ENCODE measurements at places on chromosomes 12 and 14. TPM values are rescaled to one million over a fixed set of nuclear protein-coding genes. Genes with fewer than 3 reads are reported as not detected.

COX8C gene
- not detected for total RNA-seq

DNA sequence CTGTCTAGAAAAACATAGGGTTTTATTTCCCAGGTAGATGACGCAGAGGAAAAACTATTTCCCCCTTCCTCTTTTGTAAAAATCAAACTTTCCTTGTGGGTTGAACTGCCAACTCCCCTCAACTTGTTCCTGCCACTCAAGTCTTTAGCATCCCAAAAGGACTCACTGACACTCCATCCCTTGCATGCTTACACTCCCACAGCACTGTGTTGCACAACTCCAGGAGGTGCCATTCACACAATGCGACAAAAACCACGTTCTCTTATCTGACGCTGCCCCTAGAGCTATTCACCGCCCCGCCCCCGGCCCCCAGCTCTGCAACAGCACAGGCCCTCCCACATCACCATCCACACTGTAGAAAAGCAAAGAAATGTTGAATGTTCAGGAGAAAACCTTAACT is 16.9 kb upstream of the STON2 start:
- no peak for DNase-seq

GRCh38 chr14:103192246-103192840 is 69.1 kb downstream of the TNFAIP2 start:
- DNase-seq = no peak

DNA sequence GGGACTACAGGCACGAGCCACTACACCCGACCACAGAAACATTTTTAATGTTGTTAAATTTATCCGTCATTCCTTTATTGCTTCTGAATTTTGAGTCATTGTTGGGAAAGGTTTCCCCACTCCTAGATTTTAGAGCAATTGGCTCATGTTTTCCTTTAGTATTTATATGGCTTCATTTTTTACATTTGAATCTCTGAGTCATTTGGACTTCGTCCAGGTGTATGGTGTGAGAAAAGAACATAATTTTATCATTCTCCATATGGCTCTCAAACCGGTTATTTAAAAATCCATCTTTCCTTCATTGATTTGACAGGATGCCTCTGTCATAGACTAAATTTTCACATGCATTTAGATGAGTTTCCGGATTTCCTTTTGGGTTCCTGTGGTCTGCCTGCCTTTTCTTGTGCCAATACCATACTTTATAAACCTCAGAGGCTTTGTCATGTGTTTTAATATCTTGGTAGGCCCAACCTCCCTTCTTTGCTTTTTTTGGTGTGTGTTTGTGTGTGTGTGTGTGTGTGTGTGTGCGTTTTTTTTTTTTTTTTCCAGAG is 30.9 kb downstream of the LRTM2 start:
- peak; percentile 47 for DNase-seq

DNA sequence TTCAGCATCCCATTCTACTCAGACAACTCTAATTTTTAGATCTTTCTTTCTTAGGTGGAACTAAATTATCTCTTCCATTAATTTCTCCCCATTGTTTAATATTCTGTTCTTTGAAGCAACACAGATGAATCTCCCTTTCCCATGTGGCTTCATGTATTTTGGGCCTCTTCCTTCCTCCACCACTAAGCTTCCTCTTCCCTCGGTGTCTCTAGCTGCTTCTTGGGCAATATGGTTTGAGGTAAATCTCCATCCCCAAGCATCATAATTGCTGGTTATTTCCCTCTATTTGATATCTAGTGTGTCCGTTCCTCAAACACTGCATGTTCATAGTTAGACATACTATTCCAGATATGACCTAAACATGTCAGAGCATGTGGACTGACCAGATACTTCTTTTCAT is 119.2 kb downstream of the PELI2 start:
- DNase-seq = no peak

LTB4R2 gene
- 0.33 TPM for total RNA-seq

DNA sequence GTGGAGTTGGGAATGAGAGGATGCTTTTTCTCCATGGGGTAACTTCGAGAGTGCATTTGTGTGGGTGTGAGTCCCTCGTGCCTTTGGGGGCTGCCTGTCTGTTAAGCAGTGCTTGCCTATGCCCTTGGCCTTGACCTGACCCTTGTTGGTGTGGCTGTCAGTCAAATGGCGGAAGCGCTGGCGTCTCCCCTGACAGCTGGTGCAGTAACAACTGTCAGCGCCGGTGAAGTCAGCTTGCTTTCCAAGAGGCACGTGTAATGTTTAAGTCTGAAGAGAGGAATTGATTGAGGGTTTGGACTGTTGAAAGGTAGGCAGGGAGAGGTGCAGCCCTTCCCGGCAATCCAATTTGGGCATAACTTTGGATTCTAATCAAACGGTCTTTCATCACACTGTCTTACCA is 211.3 kb downstream of the AACS start:
- DNase-seq = no peak

KRT78 gene
- total RNA-seq = not detected

DNA sequence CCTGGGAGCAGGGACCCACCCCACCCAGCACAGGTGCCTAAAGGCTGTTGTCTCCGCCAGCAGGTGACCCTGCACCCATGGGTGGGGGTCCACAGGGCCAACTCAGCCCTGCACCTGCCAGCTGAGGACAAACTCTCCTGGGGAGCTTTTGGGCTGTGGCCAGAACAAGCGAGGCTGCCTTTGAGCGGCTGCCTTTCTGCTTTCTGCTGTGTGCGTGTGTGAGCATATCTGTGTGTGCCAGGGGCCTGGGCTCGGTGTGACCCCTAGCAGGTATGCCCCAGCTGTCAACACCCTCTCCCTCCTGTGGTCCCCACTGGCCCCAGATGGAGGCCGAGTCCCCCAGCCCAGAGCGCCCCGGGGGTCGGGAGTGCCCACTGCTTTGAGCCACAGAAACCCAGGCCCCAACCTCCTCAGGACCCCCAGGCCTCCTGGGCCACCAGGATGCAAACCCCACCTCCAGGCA is 25.9 kb upstream of the GPR132 start:
- no peak for DNase-seq

GRCh38 chr14:99887407-99887806 is 94.2 kb downstream of the EML1 start:
- no peak for DNase-seq

GRCh38 chr12:12294215-12295005 is 27.6 kb upstream of the LRP6 start:
- DNase-seq = no peak

- DNase-seq = no peak
Measured at GRCh38 chr14:22448905-22449599, 140.0 kb downstream of the DAD1 start.

DNA sequence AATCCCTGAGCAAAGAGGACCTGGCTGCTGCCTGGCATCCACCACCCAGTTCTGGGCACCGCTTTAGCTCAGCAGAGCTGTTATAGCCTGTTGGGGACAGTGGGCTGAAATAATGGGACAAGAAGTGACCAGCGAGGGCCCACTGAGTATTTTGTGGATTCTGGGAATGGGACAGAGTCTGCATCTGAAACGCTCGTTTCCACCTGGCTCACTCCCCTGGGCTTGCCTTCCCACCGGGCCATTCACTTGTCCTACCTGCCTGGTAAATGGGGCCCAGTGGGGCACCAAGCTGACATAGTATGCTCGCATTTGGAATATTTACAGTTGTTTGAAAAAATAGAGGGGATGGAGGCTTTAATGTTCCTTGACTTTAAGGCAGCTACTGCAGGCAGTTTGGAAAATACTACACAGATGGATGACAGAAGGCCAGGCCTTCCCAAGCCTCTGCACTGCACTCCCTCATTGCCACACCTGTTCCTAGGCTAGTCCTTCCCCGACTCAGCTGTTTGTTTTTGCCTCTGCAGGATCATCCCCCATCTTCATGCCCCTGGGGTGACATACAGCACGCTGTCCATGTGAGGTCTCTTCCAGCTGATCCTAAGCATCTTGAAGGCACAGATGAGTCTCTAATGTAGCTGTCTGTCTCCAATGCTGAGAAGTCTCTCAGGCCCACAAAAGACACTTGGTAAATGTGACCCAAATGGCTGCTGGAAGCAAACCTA is 61.3 kb upstream of the DICER1 start:
- DNase-seq = no peak

CAPZA3 gene
- not detected for total RNA-seq

GRCh38 chr12:51281202-51281924 is 11.1 kb upstream of the SMAGP start:
- DNase-seq = no peak

CLEC6A gene
- total RNA-seq = not detected

GRCh38 chr12:66036317-66036716 is 94.2 kb downstream of the LLPH start:
- peak; percentile 66 for DNase-seq

- peak; percentile 97 for DNase-seq
Measured at GRCh38 chr12:122399592-122400373, 22.7 kb downstream of the CLIP1 start.

GRCh38 chr14:62778852-62779251 is 266.4 kb downstream of the KCNH5 start:
- DNase-seq = peak; percentile 13

DNA sequence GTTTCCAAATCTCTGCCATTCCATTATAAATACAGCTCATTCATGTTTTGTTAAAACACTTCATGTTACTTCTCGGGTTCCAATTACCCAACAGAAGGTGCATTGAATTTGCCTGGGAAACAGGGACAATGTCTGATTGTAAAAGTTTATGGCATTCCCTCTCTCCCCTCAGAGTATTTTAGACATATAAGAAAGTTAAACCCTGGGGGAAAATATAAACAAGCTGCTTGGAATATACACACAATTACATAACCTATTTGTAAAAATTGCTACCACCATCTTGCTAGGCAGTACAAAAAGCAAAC is 60.0 kb downstream of the BTG1 start:
- DNase-seq = no peak

DNA sequence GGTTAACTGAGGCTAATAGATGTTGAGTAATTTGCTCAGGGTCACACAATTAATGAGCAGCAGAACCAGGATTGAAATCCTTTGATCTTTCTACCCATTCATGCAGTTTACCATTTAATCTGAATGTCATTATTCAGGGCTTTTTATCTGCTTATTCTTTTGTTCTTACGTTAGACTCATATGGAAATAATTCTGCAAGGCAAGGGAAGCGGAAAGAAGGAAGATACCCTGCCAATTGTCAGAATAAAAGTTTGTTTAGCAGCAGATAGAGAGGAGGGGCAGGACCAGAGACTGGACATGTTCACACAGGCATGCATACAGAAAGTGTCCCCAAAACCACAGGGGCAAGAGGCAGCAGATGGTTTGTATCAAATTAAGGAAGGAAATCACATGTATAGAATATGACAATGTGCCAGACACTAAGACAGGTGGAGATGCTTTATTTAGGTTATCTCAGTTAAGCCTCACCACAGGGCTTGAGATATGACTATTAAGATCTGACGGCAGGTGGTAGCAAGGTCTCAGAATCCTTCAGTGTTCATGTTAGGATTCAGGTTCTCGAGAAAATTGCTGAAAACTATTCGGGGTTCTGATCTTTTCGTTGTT is 29.8 kb downstream of the BRMS1L start:
- DNase-seq = no peak

GRCh38 chr14:88998027-88998426 is 173.6 kb downstream of the TTC8 start:
- no peak for DNase-seq

SSPN gene
- total RNA-seq = 1.0 TPM

DNA sequence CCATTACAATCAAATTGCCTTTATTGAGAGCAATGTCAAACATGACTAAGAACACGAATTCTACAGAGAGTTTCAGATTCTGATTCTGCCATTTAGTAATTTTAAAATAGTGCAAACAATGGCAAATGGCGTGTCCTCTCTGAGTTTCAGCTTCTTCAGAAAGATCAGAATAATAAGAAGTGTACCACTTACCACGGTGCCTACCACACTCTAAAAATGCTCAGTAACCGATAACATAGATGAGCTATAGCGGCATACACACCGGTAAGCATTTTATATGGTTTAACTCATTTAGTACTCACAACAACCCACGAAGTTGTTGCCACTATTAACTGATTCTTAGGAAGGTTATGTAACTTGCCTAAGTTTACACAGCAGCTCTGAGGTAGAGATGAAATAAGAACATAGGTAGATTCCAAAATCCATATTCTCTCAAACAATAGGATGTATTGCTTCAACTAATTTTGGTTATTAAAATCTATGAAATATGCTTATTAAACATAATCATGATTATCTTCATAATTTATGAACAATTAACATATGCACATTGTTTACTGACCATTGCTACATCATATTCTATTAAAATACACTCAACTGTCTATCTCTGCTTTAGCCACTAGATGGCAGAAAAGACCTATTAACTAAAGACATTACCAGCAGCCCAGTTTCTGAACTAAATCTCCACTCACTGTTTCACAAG is 38.3 kb downstream of the SLC6A15 start:
- peak; percentile 56 for DNase-seq

DNA sequence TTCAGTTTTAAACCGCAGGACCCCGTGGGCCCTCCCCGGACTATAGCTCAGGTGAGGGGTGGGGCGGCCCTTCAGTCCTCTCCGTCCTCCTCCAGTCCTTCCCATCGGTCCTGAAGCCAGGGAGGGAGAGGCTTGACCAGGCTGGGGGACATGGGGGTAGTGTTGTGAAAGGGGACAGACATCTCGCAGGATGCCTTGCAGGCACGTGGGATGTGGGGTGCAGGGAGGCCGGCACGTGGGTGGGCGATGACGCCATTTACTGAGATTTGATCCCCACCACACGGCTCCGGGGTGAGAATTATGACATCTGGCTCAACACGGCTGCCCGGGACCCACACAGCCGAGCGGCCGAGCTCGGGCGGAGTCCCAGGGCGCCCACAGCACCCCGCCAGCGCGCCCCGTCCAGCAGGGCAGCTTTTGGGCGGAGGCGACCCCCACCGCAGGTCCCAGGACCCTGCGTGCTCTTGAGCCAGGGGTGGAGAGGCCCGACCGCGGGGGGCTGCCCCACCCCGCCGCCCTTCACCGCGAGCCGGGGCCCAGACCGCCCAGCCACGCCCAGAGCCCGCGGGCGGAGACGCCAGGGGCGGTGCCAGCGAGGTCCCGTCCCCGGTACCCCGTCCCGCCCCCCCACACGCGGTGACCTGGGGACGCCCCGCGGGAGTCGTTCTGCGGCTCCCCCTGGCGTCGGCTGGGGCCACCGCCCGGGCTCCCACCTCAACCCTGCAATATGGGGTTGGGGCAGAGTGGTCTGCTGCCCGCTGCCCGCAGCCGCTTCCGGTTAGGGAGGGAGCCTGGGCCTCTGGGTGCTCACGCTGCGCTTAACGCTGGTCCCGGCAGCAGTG is 3.3 kb upstream of the EXOC3L4 start:
- peak; percentile 24 for DNase-seq

- DNase-seq = no peak
Measured at GRCh38 chr12:43805149-43805859, 813 bp downstream of the TWF1 start.

MDP1 gene
- 36.7 TPM for total RNA-seq
